Upper lobe of right lung (tissue), 1 donor: ENCODE measurements at places on chromosomes 7 and 10.
A peak's percentile ranks its signal among the peaks of the same experiment; 100 is the strongest.

- peaks cover 11% of the 10 kb centered on the region for H3K4me1 ChIP-seq
- H3K27ac ChIP-seq, result no peak overlapping the region
- no peaks in the 10 kb centered on the region for H3K36me3 ChIP-seq
These were observed 66.9 kb downstream of the GOLGA7B start for GRCh38 chr10:97916586-97916985.

GRCh38 chr10:104309980-104310978 lies 28.0 kb downstream of the ITPRIP start:
- DNase-seq, result peak; percentile 45
- peaks cover 45% of the 10 kb centered on the region for H3K36me3 ChIP-seq
- no peak overlapping the region for H3K27ac ChIP-seq
- H3K4me3 ChIP-seq, result no peak overlapping the region

DNA sequence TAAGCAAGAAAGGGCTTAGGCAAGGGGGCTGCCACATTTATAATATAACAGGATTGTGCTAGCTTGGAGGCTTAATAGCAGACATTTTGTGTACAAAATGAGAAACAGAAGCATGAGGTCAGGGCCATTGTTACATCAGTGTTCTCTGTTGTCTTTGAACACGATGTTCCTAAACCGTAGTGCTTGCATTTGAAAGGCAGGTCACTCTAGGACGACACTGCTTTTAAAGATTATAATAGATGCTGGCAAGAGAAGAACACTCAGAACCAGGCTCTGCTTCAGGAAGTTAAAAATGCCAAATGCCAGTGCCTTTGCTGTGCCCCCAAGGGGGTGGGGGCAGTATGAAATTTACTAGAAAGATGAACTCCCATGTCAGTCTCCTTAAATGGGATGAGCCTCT lies 91.1 kb downstream of the SORCS3 start:
- H3K4me1 ChIP-seq, result no peaks in the 10 kb centered on the region
- no peak for DNase-seq
- no peak overlapping the region for H3K27ac ChIP-seq
- H3K36me3 ChIP-seq, result no peaks in the 10 kb centered on the region

GRCh38 chr7:2802504-2803341 lies 41.4 kb downstream of the GNA12 start:
- peak overlapping the region; percentile 11 for H3K4me3 ChIP-seq
- DNase-seq, result peak; percentile 65
- no peaks in the 10 kb centered on the region for H3K27me3 ChIP-seq
- H3K4me1 ChIP-seq, result peaks cover 29% of the 10 kb centered on the region

GRCh38 chr10:80459047-80459865 lies 5.1 kb downstream of the TSPAN14 start:
- H3K4me3 ChIP-seq, result peak overlapping the region; percentile 34
- DNase-seq, result peak; percentile 90
- no peaks in the 10 kb centered on the region for H3K27me3 ChIP-seq
- H3K27ac ChIP-seq, result peak overlapping the region; percentile 98
- no peaks in the 10 kb centered on the region for H3K36me3 ChIP-seq
